ENCODE measurements at places on chromosomes 1 and 21. TPM values are rescaled to one million over a fixed set of nuclear protein-coding genes. Genes with fewer than 3 reads are reported as not detected.

Gene ZNF672
- total RNA-seq: 51.4 TPM

Gene UBE2U
- total RNA-seq: not detected

Gene PPP1R15B
- 57.1 TPM for total RNA-seq

Gene SLC26A9
- not detected for total RNA-seq

Gene SUSD4
- total RNA-seq: 0.82 TPM

DNA sequence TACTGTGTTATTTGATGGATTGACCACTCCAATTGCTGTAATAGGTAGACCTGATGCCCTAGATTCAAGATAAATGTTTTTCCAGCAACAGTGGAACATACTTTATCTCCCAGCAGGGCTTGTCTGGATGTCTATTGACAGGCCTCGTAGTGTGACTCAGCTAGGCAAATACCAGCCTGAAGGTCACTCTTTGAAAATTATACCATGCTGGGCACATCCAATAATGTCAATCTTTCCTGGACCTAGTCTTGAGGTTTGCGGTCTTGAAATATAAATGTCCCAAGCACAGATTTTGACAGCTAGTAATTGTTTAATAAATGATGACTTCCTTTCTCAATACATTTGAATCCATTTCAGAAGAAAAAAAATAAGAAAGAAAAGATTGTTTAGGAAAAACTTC is 1138.0 kb upstream of the TMPRSS15 start:
- no peak overlapping the region for H3K27ac ChIP-seq
- no peak for DNase-seq
- H3K4me1 ChIP-seq: no peaks in the 10 kb centered on the region
- H3K36me3 ChIP-seq: no peaks in the 10 kb centered on the region
- no peak overlapping the region for H3K4me3 ChIP-seq

DNA sequence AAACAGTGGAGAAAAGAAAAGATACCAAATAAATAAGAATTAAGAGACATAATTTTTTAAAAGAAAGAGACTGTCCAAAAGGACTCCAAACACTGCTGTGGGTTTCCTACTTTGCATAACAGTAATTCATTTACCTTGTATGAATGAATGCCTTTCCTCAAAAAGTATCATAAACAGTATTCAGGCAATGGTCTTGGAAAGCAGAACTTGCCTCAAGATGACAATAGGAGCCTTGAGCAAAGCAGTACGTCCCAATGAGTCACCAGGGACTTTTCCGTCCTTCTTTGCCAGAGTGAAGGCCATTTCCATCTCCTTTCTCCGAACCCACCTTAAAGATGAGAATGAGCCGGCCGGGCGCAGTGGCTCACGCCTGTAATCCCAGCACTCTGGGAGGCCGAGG is 186.4 kb downstream of the ZBTB18 start:
- no peaks in the 10 kb centered on the region for H3K27me3 ChIP-seq
- DNase-seq: no peak
- no peak overlapping the region for H3K4me3 ChIP-seq
- H3K36me3 ChIP-seq: no peaks in the 10 kb centered on the region
- peaks cover 6% of the 10 kb centered on the region for H3K4me1 ChIP-seq

DNA sequence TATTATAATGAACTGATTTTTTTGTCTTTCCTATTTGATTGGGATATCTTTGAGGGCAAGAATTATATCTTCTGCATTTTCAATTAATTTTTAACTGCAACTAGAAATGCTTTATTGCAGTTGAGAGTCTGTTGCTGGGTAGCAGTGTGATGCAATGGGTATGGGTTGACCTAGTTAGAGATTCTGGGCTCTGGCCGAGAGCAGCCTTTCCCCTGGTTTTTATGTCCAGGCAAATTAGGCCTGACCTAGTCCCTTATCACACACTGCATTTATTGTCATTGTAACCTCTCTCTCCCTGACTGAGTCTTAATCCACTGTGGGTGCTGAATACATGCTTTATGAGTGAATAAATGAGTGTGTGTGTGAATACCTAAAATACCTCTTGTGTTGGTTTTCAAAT is 206.4 kb upstream of the PTGFR start:
- no peaks in the 10 kb centered on the region for H3K36me3 ChIP-seq
- no peaks in the 10 kb centered on the region for H3K27me3 ChIP-seq
- DNase-seq: no peak
- H3K27ac ChIP-seq: no peak overlapping the region
- H3K4me1 ChIP-seq: no peaks in the 10 kb centered on the region
- H3K4me3 ChIP-seq: no peak overlapping the region

GRCh38 chr21:32962268-32962667 is 63.5 kb upstream of the OLIG2 start:
- peaks cover 24% of the 10 kb centered on the region for H3K27me3 ChIP-seq
- no peak overlapping the region for H3K4me3 ChIP-seq
- DNase-seq: no peak
- H3K27ac ChIP-seq: no peak overlapping the region
- no peaks in the 10 kb centered on the region for H3K4me1 ChIP-seq

DNA sequence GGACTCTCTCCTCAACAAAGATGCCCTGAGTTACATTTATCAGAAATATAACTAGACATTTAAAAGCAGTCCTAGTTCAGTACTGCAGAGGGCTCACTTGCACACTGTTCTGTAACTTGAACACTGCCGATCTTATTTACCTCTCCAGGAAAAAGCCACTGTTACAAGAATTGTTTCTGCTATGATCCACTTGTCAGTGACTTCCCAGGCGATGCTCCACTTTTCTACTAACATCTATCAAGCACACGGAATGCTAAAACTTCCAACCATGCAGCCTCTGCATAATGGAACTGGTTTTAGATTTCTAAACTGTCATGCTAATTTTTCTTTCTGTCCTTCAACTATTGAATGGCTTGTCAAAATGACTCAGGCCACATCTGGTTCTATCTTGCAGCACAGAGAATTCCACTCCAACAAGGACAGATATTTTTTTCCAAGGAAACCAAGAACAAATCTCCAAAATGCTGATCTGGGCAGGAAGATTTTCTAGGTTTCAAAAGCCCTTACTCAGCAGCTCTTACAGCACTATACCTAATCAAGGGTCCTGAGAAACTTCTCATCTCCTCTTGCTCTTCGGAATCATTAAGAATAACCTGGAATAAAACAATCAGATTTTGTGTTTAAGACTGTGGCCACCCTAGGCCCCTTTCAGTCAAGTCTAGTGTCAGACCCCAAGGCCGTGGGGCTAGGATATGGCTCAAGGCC is 9.9 kb downstream of the SEC16B start:
- no peaks in the 10 kb centered on the region for H3K36me3 ChIP-seq
- no peak overlapping the region for H3K4me3 ChIP-seq
- H3K4me1 ChIP-seq: no peaks in the 10 kb centered on the region
- H3K27ac ChIP-seq: no peak overlapping the region
- H3K27me3 ChIP-seq: no peaks in the 10 kb centered on the region

GRCh38 chr1:3133686-3134085 is 64.7 kb downstream of the PRDM16 start:
- no peak for DNase-seq
- H3K4me1 ChIP-seq: no peaks in the 10 kb centered on the region
- H3K27ac ChIP-seq: no peak overlapping the region
- no peaks in the 10 kb centered on the region for H3K36me3 ChIP-seq
- H3K4me3 ChIP-seq: no peak overlapping the region

DNA sequence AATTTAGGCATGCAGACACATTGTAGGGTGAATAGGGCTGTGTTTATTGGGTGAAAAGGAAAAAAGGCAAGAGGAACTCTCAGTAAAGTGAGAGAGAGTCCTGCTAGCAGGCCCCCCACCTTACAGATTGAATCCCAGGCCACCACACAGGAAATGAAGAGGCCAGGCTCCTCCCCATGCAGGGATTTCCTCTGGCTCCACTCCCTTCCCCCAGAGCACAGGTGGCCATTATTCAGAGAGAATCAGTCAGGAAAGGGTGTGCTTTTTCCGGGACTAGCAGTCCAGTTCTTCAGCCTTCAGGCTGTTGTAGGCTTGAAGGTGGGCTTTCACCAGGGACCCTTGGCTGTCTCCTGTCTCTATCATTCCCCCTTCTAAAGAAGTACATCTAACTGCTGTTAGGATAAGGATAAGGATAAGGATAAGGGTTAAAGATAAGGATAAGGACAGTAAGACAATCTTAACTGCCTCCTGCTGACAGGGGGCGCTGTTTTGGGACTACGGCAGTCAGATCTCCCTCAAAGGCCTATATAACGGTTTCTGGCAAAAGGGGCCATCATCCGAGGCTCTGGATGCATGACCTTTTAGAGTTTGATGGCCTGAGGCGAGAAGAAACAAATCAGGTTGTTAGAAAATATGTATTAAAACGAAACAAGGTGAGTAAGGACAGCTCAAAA is 26.3 kb downstream of the ZNF648 start:
- no peaks in the 10 kb centered on the region for H3K27me3 ChIP-seq
- H3K36me3 ChIP-seq: no peaks in the 10 kb centered on the region
- no peak overlapping the region for H3K4me3 ChIP-seq
- peak; percentile 26 for DNase-seq
- peaks cover 2% of the 10 kb centered on the region for H3K4me1 ChIP-seq
- H3K27ac ChIP-seq: no peak overlapping the region

DNA sequence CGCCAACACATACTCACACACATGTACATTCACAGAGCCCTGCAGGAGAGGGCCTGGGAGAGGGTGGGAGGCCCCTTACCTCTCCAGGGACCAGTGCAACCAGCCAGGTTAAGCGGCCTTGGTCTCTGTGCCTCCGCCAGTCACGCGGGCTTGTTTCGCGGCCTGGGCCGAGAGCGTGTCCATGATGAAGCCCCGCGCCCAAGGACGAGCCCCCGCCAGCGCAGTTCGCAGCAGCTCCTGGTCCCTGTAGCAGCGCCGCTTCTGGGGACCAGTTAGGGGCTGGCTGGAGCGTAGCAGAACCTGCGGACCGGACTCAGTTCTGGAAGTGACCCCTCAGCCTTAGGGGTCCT is 7.3 kb upstream of the FAM167B start:
- DNase-seq: no peak
- peak overlapping the region; percentile 78 for H3K4me3 ChIP-seq
- no peaks in the 10 kb centered on the region for H3K36me3 ChIP-seq
- H3K27ac ChIP-seq: no peak overlapping the region
- no peaks in the 10 kb centered on the region for H3K27me3 ChIP-seq
- peaks cover 19% of the 10 kb centered on the region for H3K4me1 ChIP-seq

DNA sequence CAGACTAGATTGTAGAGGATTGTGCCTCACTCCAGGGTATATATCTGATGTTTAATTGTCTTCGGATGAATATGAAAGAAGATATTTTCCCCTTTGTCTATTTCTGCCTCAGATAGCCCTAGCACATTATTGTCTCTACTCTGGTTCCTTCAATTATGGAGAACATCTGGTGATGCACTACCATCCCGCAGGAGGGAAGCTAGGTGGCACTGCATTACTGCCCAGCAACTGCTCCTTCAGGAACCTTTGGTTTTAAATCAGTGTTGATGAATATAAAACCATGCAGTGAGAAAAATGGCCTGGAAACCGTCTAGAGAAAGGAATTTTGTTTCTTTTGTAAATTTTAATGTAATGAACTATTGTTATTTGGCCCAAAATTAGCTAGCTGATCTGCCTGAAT is 68.5 kb downstream of the GPR88 start:
- H3K4me3 ChIP-seq: no peak overlapping the region
- no peaks in the 10 kb centered on the region for H3K4me1 ChIP-seq
- H3K27me3 ChIP-seq: peaks cover 12% of the 10 kb centered on the region
- no peak overlapping the region for H3K27ac ChIP-seq
- H3K36me3 ChIP-seq: peaks cover 6% of the 10 kb centered on the region
- peak; percentile 11 for DNase-seq

GRCh38 chr1:41317361-41317760 is 43.9 kb upstream of the FOXO6 start:
- H3K4me1 ChIP-seq: no peaks in the 10 kb centered on the region
- peaks cover 2% of the 10 kb centered on the region for H3K27me3 ChIP-seq
- no peak overlapping the region for H3K27ac ChIP-seq
- H3K4me3 ChIP-seq: no peak overlapping the region
- no peak for DNase-seq

DNA sequence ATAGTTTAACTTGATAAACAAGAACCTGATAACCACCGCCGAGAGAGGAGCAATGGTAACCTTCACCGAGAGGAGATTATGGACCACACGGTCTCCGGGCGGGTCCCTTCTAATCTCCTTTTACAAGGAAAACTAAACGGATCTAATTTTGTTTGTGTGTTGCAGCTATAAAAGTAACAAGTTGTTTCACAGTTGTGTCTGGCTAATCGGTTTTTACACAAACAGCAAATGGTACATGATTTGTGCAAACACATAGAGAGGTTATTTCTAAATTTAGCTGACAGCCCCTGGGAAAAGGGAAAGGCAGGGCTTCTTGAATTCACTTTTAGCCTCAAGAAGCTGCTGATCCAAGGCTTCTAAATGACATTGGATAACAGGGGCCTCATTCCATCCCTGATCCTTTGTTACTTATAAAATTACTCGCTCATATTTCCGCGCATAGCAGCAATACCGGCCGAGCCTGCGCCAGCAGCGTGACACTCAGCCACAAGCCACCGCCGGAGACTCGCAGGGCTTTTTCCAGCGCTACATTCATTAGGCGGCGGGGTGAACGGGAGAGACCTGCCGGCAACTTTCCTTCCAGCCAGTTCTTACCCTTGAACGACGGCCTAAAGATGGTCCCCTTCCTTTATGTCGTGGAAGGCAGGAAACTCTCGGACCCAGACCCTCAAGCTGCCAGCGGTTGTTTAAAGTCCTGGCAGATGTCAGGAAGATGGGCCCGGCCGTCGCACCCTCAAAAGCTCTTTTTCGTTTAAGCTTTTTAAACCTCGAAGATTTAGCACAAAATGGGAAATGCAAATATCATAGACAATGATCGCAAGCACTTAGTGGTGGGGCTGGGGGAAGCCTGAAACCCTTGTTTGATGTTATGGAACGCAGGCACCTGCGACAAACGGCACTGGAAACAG is 4.4 kb downstream of the FOXD3 start:
- peaks cover 25% of the 10 kb centered on the region for H3K4me1 ChIP-seq
- H3K36me3 ChIP-seq: peaks cover 16% of the 10 kb centered on the region
- DNase-seq: peak; percentile 24
- H3K4me3 ChIP-seq: peak overlapping the region; percentile 23
- peaks cover 67% of the 10 kb centered on the region for H3K27me3 ChIP-seq
- no peak overlapping the region for H3K27ac ChIP-seq

GRCh38 chr1:62796221-62796620 is 12.3 kb downstream of the ATG4C start:
- H3K4me1 ChIP-seq: peaks cover 8% of the 10 kb centered on the region
- H3K27me3 ChIP-seq: no peaks in the 10 kb centered on the region
- no peak overlapping the region for H3K27ac ChIP-seq

GRCh38 chr21:26806801-26807295 is 38.4 kb downstream of the ADAMTS1 start:
- H3K27ac ChIP-seq: no peak overlapping the region
- no peaks in the 10 kb centered on the region for H3K4me1 ChIP-seq
- no peaks in the 10 kb centered on the region for H3K27me3 ChIP-seq
- no peaks in the 10 kb centered on the region for H3K36me3 ChIP-seq
- no peak for DNase-seq

Measured in activated CD4-positive, alpha-beta memory T cell treated with anti-CD3 and anti-CD28 coated beads for 36 hours (primary cell).